ENCODE measurements at places on chromosomes 12 and 14. TPM values are rescaled to one million over a fixed set of nuclear protein-coding genes. Genes with fewer than 3 reads are reported as not detected.

CDH24 gene
- total RNA-seq, result 0.69 TPM

CD9 gene
- total RNA-seq, result 4.3 TPM

ANG gene
- 50.4 TPM for total RNA-seq

FGF6 gene
- not detected for total RNA-seq

Measured in HepG2 (cell line).